AML-193 (cell line): ENCODE measurements at places on chromosomes 1 and 21.
A peak's percentile ranks its signal among the peaks of the same experiment; 100 is the strongest.

DNA sequence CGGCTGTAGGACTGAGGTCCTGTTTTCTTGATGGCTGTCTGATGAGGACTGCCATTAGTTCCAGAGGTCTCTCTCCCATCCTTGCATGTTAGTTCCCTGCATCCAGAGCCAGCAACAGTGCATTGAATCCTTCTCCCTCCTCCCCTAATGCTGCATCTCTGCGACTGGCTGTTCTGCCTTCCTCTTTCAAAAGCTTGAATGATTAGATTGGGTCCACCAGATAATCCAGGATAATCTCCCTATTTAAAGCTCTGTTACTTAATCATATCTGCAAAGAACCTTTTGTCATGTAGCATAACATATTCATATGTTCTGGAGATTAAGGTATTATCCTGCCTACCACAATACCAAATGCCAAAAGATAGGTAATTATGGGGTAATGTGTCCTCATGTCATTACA lies 377.5 kb downstream of the GPATCH2 start:
- DNase-seq = no peak

DNA sequence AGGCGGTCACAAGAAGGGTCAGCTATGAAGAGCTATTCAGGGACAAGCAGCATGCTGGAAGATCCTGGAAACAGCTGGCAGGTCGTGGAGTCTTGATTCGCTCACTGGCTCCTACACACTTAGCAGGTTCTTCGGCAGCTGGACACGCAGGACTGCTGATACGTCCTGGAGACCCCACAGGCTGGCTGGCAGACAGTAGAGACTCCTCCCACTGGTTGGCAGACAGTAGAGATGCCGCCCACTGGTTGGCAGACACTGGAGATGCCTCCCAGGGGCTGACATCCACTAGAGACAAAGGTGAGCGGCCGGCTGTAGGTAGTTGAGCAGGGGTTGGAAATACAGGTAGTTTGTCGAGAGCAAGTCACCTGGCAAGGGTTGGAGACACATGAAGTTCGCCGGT lies 466 bp downstream of the KRTAP11-1 start:
- DNase-seq = no peak

DNA sequence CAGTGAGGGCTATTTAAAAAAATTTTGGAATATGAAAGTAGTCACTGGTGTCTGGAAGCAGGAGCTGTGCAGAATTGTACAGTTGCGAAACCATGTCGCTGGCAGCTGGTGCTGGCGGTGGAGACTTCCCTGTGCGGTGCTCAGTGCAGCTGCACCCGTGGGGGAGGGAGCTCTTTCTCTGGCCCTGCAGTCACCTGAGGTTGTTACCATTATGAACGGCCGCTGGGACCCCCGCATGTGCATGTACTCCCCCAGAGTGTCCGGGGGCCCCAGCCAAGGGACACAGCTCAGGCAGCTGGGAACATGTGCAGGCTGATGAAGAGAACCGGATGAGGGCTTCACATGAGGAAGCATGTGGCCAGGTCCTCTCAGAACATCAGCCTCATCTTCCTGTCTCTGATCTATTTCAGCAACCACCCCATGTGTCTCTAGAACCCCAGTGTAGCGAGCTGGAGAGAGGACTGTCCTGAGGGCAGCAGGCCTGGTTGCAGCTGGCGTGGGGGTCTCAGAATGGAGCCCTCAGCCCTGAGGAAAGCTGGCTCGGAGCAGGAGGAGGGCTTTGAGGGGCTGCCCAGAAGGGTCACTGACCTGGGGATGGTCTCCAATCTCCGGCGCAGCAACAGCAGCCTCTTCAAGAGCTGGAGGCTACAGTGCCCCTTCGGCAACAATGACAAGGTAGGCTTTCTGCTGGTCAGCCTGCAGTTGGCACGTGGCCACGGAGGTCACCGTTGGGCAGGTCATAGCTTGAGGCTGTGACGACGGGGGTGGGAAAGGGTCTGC lies at the start of gene TRPM2:
TSS of gene TRPM2 (plus strand) at position 431 of the 780 bp plus-strand sequence. CDS start at position 511, 80 bp downstream.
- DNase-seq = peak; percentile 95

- DNase-seq = no peak
Measured at GRCh38 chr1:169330927-169331326, 36.7 kb downstream of the NME7 start.

DNA sequence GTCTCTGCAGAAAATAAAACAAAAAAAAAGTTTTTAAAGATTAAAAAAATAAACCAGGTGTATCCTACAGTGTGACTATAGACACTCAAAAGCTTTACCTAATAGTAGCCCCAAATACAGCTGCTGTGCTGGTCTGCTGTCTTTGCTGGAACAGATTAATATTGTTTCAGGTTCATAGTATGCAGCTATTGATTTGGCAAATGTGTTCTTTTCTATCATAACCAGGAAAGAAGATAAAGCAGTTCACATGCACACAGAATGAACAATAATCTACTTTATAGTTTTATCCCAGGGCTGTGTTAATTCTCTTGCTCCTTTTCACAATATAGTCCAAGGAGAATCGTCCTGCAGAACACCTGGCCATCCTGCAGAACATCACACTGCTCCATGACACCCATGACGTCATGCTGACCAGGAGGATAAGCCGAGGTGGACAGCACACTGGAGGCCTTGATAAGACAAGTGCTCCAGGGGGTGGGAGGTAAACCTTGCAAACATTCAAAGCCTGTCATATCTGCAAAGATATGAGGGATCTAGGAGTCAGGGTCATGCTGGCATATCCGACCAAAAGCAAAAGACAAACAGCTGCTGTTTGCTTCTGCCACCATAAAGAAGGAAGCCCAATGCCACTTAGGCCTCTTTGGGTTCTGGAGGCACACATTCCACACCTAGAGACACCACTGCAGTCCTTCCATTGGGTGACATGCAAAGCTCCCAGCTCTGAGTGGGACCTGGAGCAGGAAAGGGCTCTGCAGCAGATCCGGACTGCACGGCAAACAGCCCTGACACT lies 86.1 kb upstream of the SLC2A1 start:
- no peak for DNase-seq

DNA sequence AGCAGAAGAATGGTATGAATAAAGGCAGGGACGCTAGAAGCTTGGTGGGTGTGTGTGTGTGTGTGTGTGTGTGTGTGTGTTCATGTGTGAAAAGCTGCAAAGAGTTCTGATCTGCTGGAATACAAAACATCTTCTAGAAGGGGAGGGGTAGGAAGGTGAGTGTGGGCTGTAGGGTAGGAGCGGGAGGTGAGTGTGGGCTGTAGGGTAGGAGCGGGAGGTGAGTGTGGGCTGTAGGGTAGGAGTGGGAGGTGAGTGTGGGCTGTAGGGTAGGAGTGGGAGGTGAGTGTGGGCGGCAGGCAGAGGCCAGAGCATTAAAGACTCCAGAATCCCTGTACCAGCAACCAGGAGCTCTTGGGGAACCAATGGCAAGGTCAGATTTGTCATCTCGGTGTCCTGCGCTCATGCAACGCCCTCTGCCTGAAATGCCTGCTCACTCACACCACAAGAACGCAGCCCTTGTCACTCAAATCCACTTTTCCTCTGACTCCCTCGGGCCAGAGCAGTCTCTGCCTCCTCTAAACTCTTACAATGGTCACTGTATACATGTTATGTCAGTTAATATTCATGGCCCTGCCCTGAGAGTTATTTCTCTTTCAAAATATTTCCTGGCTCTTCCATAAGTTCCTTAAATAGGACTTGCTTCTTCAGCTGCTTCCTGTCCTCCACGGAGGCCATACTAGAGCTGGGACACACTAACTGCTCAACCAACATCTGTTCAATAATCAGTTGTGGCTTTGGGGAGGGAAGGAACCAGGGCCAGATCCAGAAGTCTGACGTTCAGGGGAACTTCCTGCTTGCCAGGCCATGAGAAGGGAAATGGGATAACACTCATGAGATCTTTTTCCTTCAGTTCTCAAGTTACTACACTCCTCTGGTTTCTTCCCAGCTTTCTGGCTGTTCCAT lies 53.6 kb upstream of the ZNF644 start:
- no peak for DNase-seq

DNA sequence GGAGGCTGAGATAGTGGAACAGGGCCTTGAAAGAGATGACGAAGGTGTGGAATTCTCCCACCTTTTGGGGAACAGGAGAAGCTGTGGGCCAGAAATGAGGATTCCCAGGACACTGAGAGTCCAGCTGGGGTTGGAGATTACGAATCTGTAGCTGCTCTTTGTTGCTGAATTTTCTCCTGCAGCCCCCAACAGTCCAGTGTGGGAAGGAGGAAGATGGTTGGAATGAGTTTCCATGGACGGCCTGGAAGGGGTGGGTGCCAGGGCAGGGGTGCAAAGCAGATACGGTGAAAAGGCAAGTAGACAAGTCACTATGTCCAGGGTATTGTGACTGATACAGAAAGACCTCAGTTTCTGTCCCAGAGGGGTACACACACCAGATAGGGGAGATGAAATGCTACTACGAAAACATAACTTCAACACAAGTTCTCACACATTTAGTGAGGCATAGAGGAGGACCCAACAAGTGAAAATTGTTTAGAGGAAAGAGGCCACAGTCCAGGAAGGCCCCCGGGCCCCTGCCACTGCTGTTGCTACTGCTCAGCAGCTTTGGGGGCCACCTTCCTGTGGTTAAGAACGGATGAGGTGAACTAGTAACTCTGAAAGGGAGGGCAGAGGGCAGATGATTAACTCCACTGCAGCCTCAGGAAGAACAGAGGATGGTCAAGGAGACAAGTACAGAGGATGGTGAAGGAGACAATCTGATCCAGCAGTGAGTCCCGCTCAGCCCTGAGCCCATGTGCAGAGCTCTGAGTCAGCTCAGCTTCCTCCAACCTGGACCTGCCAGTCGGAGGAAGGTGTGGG lies 7.3 kb downstream of the CD244 start:
- DNase-seq = no peak

- DNase-seq = no peak
Measured at GRCh38 chr1:109634292-109634691, 14.7 kb downstream of the AMPD2 start.

DNA sequence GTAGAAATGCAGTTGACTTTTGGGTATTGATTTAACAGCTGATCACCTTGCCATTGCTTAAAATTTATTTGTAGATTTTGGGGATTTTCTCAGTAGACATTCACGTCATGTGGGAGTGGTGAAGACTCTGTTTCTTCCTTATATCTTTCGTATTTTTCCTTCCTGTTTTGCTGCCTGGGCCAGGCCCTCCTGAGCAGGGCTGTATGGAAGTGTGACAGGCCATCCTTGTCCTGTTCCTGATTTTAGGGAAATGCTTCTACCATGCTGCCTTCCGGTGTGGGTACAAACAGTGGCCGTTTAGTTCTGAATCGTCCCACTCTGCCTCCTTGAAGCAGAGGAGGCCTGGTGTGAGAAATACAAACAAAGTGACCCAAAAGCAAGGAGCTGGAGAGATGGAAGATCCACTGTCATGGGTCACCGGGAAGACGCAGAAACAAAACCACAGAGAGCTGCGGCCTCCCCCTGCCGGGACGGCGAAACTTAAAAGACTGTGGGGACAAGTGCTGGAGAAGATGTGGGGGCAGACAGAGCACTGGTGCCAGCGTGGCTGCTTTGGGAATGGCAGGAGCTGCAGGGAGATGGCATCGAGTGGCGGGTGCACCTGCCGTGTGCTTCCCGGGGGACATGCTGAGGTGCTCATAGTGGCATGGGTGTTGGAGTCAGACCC lies 7.6 kb downstream of the AGPAT3 start:
- no peak for DNase-seq

- DNase-seq = no peak
Measured at GRCh38 chr1:39623053-39623452, 16.4 kb downstream of the HEYL start.

DNA sequence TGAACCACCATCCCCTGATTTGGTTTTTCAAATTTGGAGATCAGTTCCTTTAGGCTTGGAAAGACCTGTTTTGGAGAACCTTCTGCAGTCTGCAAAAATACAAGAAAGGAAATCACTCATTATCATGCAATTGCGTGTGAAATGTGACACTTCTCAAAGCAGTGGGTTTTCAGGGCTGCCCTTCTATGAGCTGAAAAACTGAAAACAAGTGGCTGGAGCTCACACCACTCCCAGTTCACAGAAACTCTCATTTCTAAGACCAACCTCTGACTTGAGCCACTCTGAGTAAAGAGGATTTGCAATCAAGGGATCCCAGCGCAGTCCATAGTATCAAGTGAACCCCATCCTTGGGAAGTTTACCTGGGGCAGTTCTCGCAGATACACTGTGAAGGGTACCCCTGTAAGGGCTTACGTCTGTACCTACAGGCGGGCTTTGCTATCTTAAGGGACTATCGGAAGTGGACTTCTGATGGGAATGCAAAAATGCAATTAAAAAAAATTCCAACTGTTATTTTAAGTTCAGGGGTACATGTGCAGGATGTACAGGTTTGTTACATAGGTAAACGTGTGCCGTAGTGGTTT lies 12.8 kb downstream of the SH2D1B start:
- no peak for DNase-seq

DNA sequence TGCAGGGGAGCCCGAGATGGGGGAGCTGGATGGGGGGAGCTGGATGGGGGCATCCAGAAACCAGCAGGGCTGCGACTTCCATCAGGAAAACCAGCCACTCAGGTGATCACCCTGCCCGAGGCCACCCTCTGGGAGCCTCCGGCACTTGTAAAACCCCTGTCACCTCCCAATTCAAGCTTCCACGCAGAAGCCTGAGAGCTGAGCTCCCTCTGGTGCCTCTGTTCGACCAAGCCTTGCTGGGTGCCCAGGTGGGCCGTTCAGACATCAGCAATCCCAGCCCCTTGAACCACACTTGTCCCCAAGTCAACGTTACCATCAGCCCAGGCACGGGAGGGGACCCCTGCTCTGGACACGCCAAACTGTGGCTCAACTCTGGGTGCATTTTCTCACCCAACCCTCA lies 59.6 kb downstream of the MEGF6 start:
- no peak for DNase-seq

GRCh38 chr1:229186373-229187056 lies 84.4 kb upstream of the RAB4A start:
- DNase-seq = no peak

DNA sequence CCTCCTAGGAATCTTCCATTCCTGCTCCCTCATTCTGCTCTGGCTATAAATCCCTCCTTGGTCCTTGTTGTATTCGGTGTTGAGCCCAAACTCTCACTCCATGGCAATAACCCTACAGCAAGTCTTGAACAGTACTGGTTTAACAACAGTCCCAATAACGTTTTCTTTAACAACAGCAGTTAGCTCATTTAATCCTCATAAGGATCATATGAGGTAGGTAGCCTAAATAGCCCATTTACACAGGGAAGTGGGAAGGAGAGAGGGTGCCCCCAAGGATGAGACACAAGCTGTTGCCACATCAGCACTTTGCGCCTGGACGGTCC lies 444 bp upstream of the AGTRAP start:
- no peak for DNase-seq
